Bronchial epithelial cell (primary cell): ENCODE measurements at places on chromosomes 6 and 20.
A peak's percentile ranks its signal among the peaks of the same experiment; 100 is the strongest.

GRCh38 chr20:12072954-12073264, 155.2 kb downstream of the BTBD3 start:
- DNase-seq, result no peak

GRCh38 chr20:25251558-25251957, 3.7 kb downstream of the PYGB start:
- no peak for DNase-seq

DNA sequence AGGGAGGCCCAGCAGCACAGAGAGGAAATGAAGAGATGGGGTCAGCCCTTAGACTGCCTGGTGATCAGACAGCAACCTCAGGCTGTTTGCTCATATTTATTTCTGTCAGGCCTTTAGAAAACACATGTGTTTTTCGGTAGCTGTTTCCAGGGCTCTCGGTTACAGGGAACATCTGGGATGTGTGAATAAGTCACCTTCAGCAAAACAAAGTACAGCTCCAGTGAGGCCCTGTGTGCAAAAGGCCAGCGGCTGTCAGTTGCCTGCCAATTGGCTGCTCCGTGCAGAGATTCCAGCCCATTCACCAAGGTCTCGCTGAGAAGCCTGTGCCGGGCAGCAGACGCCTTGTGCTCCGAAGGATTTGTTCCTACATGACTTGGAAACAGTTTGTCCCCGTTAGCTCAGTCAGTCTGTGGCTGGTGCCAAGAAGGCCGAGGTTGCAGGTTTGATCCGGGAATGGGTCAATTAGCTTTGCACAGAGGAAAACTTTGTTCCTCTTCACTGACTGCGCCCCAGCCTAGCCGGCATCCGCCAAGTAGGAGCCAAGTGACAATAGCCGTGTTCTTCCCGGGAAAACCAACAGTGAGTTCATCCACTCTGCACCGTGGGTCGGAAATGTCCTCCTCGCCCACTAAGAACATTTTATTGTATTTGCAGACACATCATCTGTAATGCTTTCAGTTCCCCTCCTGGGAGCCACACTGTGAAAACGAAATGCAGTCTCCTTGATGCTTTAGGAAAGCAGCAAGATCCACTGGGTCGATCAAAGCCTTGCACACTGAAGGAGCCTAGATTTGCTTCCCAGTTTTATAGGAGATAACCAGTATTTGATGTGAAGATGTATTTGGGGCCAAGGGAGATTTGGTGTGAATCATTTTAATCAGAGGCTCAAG, 315.4 kb upstream of the CDYL start:
- DNase-seq, result peak; percentile 31

DNA sequence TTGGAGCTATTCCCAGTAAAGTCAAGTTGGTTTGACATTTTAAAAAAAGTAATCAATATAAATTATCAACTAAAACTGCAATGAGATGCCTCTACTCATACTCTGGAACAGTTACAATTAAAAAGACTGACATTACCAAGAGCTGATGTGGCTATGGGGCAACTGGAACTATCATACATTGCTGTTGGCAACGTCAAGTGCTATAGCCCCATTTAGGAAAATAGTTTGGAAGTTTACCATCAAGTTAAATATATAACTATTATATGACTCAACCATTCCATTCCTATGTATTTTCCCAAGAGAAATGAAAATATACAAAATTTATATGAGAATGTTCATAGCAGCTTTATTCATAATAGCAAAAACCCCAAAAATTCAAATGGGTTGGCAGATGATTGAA, 111.4 kb upstream of the HDGFL1 start:
- DNase-seq, result no peak

- no peak for DNase-seq
These were observed 3.2 kb upstream of the NCR2 start for GRCh38 chr6:41332241-41332640.

DNA sequence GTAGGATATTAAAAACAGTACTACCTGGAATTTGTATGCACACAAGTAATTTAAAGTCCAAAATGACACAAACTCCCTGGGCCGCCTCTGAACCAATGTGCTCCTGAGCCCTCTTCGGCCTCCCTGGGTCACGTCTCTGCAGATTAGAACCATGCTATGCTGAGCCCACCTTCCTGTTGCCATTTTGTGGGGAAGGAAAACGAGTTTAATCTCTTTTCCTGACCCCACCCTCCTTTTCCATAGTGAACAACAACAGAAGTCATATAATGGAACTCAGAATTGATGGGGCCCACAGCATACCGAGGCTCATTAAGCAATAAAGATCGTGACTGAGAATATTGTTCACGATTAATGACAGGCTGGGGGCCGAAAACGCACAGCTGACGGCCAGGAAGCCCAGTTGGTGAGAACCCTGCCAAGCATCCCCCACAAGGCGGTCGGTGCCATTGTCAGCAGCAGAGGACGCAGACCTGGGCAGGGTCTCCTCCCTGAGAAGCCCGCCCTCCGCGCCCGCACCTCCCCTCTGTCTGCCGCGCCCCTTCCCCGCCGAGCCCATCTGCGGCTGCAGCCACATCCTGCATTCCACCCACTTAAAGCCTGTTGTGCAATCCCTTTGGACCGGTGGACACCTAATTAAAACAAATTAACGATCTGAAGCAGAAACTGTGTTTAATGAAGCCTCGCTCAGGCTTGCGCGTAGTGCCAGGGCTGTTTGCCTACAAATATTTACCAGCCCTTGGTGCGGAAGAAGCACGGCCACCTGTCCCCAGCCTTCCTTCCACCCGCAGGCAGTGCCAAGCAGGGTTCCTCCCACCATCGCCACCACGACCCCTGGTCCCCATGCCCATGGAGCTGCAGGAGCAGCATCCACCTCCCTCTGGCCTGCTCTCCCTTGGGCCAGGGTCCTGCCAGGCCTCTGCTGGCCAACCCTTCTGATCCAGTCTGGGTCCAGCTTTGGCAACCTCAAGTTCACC, 68.1 kb downstream of the DLL1 start:
- DNase-seq, result peak; percentile 34

DNA sequence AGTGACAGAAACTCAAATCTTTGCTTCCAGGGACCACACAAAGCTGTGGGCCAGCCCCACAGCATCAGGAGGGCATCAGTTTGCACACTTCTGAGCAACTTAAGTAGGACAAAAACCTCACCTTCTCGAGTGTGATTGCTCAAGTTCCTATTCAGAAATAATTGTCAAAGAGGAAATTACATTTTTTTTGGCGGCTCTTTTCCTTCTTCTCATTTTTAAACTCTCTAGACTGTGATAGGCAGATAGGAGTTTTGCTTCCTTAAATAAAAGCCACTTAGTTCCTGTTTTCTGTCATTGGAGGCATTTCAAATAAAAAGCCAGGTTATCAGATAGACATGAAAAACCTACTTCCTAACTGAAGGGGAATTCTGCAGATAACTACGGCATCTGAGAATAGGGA, 11.2 kb upstream of the TAGAP start:
- no peak for DNase-seq

DNA sequence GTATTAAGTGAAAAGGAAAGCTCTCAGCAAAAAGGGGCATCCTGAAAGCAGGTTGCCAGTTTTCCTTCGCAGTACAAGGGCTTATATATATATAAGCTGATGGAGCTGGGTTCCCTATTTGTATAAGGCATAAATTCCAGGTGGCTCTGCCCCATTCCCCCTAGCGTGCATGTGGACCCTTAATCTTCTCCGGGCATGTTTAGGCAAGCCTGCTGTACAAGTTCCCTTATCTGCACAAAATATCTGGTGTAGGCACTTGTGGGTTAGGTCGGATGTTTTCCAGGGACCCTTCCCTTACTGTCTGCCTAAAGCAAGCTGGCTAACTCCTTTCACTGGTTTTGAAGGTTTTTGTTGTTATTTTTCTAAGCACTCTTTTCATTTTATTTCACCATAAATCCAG, 140.7 kb downstream of the FUT9 start:
- DNase-seq, result no peak

GRCh38 chr6:80154160-80154559, 47.7 kb downstream of the BCKDHB start:
- no peak for DNase-seq

DNA sequence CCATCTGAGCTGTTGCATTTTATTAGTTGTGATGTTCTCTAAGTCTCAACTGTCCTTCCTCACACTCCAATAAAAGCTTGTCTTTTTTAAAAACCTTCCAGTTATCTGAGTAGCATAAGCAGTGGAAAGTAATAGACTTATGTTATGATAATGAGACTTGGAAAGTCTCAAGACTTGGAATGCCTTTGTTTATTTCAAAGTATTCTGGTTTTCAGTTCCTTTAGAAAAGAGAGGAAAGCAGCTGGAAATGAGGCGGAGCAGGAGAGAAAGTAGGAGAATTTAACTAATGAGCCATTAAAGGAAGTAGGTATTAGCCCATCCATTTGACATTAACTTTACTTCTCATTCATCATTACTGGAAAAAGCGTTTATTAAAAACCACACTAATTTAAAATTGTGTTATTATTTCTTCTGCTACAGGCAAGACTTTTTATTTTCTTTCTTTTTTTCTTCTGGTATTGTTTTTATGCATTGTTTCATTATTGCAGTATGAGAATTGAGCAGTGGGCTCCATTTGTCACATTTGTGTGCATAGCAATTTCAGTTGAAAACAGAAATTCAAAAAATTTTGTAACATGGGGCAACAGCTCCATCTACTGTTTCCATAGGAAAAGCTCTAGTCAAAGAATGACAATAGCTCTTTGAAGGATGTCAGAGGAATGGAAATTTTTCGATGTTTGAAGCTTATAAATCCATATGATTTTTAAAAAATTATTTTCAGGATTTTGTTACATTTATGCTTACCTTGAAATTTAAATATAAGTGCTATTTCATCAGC, 194.8 kb downstream of the COL9A1 start:
- peak; percentile 36 for DNase-seq

DNA sequence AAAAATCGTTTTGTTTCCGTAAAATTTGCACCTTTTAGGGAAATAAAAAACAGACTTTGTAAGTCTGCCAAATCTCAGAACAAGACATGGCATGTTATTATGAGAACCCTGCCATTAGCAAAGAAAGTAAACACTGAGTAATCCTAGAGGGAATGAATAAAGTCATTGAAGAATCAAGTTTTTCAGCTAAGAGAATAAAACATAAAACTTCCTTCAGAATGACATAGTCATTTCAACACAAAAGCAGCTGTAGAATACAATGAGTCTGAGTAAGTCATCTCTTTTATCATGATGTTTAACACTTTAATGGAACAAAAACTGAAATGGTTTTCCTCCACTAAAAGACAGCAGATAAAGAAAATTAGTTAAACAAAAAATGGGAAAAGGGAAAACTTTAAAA, 10.3 kb upstream of the DST start:
- DNase-seq, result peak; percentile 98
